Stimulated activated CD4-positive, alpha-beta T cell treated with anti-CD3 and anti-CD28 coated beads, TNF-alpha, amount 100 ng/mL, for 1 hour (primary cell): ENCODE measurements at places on chromosomes 3 and 15.

DNA sequence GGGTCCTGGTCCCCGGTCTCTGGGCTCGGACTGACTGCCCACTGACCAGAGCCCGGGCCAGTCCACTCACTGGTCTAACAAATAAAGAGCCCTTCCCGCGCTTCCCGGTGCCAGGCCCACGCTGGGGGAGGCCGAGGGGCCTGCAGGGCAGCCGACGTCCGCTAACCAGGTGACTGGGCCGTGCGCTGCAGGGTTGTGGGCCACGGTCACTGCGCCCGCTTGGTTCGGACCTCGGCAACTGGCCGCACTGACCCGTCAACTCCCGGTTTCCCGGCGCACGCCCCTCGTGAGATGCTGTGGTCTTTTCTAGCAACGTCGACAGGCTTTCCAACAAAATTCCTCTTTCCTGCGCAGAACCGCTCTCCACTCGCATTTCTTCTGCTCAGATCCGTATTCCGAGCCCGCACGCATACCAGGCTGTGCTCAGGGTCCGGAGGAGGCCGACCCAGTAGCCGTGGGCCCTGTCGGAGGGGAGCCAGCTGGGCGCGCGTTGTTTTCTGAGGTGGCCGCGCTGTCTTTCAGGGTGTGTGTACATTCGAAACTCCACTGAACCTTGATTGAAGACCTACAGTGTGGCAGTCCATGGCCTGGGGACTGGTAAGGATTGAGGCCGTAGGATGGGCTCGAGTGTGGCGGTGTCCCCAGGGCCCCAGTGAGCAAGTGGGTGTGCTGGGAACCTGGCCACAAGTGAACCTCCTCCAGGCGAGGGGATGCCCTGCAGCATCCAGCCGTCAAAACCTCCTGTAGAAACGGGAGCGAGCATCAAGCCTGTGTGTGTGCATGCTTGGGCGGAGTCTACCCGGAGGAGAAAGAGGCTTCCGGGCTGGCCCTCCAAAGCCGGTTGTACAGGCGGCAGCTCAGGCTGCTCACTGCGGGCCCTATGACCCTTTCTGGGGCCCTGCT lies 875 bp upstream of the NT5DC2 start:
- DNase-seq, result no peak

GRCh38 chr3:142530296-142530695 lies 48.2 kb downstream of the ATR start:
- no peak for DNase-seq

DNA sequence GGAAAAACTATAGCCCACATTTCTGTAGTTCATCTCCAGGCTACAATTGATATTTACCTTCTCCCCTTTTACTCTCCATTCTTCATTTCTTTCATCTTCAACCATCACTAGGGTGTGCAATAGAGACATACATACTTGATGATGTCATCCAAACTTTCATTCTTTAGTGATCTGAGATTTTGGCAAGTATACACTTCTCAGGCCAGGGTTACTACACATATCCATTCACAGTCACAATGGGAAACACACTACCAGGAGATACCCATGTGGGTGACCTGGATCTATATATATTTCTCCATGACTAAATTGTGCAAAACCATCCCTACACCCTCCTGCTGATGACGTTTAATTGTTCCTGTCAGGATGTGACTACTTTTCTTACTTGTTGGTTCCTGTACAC lies 769.5 kb upstream of the DPPA4 start:
- DNase-seq, result no peak

- no peak for DNase-seq
Observed at GRCh38 chr3:73060302-73060723, 1.1 kb upstream of the EBLN2 start.

DNA sequence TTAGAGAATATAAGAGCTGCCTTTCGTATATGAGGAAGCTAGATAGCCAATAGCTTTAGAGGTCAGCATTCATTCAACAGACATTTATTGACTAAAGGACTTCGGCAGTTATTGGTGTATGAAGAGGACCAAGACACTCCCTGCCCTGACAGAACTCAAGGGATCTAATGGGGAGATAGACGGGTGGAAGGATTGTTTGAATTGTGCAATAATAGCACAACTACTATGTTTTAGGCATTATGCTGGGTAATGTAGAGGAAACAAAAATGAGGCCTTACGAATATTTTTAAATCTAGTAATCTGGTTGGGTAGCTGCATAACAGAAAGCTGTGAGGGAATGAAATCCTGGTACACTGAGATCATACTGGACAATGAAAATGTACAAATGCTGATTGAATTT lies 5.0 kb downstream of the LRCH3 start:
- DNase-seq, result no peak

DNA sequence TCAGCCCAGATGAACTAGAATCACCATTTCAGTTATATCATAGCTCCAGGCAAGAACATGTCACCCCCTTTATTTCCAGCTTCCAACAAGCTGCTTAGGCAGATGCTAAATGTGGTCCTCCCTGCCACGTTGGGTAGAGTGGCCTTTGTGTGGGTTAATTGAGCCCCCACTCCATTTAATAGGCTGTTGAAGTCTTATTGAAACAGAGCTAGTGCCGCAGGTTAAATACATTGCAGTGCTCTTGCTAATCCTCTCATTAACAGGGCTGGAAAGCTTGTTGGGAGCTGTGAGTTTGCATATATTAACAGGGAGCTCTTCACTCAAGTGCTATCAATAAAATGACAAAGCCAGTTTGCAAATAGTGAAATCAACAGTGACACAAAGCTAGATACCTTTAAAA lies 248.4 kb upstream of the CMC1 start:
- no peak for DNase-seq

DNA sequence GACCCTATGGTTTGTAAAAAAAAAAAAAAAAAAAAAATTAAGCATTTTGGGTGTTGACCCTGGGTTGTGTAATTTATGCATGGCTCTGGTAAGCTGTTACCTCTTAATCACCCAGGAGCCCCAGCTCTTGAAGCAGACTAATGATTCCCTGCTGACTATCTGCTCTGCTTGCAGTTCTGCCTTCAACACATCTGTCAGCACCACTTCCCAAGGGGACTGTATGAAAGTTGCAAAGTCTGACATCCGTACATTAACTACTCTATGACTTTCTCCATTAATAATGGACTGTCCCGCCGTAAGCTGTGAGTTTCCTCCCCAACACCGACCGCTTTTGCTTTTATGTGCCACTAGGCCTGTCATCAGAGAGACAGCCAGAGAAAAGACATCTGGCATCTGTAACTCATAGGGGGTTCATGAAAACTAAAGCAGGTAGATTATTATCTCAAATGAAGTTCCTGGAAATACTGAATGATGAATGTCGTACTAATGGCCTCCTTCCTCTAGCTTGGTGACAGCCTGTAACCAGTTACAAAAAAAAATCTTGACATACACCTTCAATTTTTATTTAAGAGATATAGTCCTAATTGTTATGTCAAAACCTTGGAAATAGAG lies 271.5 kb downstream of the IL5RA start:
- DNase-seq, result no peak

DNA sequence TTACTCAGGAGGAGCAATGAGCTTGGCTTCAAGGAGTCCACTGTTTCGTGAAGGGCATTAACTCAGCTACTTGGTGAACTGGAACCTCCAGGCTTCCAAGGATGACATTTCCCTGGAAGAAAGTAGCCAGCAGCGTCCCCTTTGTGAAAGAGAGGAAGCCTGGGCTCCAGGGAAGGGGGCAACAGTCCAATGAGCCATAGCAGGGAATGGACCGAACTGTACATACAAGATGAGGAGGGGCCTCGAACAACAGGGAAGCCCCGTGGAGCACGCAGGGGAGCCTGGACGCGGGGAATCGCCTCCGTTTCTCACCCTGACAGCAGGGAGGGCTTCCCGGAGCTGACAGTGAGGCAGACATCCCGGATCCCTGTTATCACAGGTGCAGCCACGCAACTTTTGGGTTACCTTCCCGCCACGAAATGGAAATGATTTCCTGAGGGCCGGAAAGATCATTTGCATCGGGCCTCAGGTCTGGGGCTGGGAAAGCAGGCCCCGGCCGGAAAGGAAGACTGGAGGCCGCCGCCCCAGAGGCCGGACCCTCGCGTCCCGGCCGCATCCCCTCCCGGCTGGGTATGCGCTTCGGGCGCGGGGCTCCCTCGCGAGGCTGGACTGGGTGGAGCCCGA lies 475 bp upstream of the SPINT1 start:
- no peak for DNase-seq

- DNase-seq, result no peak
Observed at GRCh38 chr3:70298385-70298784, 14.1 kb downstream of the MDFIC2 start.

- DNase-seq, result no peak
Observed at GRCh38 chr3:16768014-16768413, 116.7 kb upstream of the PLCL2 start.

- no peak for DNase-seq
Observed at GRCh38 chr3:29178809-29179793, 101.8 kb upstream of the RBMS3 start.

- no peak for DNase-seq
Observed at GRCh38 chr15:84023636-84024035, 211.9 kb upstream of the GOLGA6L4 start.

- no peak for DNase-seq
Observed at GRCh38 chr3:109018828-109019227, 65.1 kb upstream of the GUCA1C start.

DNA sequence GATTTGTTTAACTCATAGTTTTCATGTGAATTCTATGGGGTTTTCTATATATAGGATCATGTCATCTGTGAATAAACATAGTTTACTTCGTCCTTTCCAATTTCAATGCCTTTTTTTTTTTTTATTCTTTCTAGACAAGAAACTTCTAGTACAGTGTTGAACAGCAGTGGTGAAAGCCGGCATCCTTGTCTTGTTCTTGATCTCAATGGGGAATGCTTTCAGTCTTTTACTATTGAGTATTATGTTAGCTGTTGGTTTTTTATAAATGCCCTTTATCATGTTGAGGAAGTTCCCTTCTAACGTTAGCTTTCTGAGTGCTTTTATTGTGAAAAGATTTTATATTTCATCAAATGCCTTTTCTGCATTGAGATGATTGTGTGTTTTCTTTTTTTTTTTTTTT lies 69.0 kb downstream of the SLMAP start:
- no peak for DNase-seq

DNA sequence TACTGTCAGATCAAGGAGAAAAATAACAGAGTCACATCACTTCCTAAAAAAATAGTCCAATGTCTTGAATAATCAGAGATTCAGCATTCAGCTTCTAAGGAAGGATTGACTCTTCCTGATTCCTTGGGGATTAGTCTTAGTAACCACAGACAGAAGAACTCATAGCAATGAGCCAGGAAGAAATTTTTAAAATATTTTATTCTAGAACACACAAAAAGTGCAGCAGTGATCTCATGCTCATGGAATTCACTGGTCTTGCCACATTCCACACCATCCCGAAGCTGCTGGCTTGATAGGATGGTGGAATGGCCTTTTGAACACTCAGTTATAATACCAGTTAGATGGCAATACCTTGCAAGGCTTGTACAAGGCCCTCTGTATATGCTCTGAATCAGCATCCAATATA lies 43.0 kb upstream of the ABI3BP start:
- no peak for DNase-seq

DNA sequence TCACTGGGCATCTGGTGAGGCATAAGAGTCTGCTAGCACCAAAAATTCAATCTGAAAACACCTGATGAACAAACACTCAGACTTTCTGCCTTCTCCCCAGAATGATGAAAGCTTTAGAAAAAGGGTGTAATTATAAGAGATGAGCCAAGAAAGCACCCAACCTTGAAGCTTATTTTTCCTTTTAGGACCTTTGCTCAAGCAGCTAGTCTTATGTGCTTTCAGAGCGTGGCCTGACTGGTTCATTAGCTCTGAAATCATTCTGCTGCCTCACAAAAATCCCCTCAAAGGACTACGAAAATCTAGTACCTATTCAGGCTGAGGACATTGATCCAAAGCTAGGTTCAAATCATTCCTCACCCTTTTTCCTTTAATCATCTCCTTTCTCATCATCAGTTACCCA lies 662.3 kb downstream of the MAGI1 start:
- DNase-seq, result no peak

DNA sequence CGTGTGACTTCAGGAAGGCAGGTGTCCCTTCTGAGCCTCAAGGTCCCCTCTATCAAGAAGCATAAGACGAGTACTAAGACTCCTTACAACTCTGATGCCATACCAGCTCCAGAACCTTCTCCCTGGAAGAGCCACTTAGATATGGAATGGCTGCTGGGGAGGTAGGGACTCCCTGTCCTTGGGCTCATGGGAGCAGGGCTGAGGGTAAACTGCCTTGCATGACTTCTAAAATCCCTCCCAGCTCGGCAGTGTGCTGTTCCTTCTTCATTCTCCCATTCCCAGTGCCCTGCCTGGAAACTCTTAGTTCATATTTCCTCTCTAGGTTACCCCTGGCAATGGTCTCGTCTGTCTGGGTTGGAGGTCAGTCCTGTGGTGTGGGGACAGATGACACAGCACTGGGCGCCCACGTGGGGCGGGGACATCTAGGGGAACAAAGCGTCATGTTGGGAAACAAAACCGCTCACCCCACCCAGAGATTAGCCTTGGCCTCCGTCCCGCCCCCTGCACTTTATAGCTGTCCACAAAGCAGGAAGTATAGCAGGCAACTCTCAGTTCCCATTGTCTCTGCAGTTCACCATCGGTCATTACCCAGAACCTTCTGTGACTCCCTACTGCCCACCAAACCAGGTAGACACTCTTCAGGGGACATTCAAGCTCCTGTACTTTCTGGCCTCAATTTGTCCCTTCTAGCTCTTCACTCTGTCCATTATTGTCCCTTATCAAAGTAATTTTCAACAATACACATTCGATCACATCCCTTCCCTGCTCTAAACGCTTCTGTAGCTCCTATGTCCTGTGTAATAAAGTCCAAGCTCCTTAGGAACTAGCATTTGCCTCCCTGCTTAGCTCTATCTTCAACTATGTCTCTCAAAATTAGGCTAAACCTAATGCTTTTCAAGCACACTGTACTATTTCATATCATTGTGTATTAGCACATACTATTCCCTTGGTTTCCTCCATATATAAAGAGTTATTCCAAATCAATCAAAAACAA lies 73.8 kb downstream of the IQSEC1 start:
- no peak for DNase-seq

GRCh38 chr3:58520403-58521335 lies 16.3 kb downstream of the ACOX2 start:
- no peak for DNase-seq

DNA sequence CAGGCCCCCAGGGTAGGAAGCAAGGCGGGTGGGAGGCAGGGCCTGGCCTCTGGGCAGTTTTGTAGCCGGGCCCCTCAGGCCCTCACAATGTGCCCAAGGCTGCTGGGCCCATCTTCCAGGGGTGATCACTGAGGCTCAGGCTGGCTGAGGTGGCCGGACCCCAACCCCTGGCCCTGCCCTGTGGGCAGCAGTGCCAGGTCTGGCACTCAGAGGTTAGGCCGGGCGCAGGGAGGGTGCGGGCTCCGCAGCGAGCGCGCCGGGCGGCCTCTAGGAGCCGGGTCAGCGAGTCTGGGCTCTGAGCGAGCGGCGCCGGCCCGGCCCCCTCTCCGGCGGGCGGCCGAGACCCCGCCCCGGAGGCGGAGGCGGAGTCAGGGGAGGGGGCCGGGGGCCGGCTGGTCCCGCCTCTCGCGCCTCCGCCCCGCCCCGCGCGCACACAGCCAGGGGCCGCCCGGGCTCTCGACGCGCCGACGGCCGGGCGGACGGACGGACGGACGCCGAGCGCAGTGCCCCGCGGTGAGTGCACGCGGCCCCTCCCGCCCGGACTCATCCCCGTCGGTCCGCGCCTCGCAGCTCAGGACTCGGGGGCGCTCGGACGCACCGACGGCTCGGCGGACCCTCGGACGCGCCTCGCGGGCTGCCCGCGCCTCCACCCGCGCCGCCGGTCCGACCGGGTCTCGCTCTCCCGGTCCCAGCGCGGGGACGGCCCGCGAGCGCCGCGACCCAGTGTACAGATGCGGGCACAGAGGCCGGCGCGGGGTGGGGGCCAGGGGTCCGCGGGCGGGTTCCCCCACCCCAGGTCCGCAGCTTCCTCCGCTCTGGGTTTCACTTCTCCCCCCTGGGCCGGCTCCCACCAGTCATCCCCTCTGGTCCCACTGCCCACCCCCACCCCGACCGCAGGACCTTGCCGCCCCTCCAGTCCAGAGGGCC lies at the start of gene FBLN2:
TSS of gene FBLN2 (plus strand) at position 430 of the 927 bp plus-strand sequence. CDS start 21,231 bp downstream, outside the sequence.
- no peak for DNase-seq
